ENCODE measurements at places on chromosomes 6 and 20. TPM values are rescaled to one million over a fixed set of nuclear protein-coding genes. Genes with fewer than 3 reads are reported as not detected.

DNA sequence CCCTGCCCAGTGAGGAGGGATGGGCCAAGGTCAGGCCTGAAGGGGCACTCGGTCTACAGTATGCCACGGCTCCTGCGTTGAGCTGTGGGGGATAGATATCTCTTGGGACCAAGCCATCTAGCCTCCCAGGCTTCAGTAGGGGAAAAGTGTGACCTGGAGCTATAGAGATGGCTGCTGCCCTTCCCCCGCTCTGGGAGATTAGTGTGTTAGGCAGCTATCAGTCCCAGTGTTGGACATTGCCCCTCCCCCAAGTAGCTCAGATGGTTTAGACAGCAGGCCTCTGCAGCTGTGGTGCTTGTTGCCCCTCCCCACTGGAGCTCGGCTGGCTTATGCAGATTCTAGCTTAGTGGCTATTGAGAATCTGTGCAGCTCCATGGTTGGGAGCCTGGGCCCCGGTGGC lies 56.8 kb downstream of the KHDRBS2 start:
- DNase-seq, result no peak

DNA sequence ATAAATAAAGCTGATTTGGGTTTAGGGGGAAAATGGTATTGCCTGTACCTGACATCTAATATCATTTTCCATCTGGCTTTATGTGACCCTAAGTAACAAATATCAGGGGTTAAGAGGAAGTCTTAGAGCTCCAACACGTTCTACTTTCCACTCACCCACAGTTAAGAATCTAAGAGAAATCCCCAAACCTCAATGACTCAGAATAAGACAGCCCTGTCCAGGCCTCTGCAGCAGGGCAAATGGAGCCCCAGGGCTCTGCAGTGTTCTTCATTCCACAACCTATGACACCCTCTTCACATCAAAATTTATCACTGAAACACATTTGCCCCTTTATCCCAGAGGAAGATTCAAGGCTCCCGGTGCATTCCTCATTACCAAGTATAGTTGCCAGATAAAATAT lies 20.3 kb upstream of the TENT5A start:
- no peak for DNase-seq

DNA sequence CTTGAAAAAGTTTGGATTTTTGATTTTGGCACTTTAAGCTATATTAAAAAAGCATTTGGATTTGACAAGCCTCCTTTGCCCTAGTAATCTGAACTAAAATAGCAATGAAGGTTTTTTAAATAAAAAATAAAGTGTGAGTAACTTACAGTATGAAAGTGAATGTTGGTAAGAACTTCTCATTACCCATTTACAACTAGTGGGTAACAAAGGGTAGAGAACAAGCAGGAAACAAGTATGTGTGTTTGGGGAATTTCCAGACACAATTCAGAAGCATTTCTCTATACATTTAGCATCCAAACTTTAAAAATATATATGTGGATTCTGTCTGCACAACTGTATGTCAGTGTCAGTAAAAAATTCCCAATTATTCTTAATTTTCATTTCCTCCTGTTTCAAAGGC lies 2.9 kb downstream of the TMEM30A start:
- no peak for DNase-seq

GRCh38 chr6:138403324-138403800 lies 661 bp upstream of the HEBP2 start:
- peak; percentile 87 for DNase-seq

DNA sequence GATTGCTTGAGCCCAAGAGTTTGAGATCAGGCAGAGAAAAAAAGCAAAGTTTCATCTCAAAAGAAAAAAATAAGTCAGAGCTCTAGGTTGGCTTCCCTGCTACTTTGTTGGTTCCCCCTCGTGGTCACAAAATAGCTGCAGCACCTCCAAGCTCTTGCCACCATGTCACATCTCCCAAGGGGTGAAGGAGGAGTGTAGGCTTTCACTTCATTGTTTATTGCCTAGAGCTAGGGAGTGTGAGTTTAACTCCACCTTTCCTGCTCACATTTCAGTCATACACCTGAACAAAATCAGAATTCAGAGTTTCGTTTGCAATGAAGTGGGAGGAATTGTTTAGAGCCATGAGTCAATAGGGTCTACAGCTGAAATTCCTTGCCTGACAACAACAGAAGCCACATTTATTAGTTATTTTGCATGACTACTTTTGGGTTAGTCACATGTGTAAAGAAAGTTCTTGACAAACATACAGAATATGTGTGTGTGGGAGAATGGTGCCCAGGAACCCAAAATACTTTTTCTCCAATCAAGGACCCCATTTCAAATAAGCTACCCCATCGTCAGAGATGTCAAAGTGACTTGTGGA lies 56.2 kb upstream of the UFL1 start:
- no peak for DNase-seq

- DNase-seq, result no peak
Measured at GRCh38 chr6:164101859-164102258, 687.3 kb downstream of the QKI start.

- DNase-seq, result no peak
Measured at GRCh38 chr6:17729223-17730077, 22.7 kb upstream of the NUP153 start.

MOCS1 gene
- 4.8 TPM for total RNA-seq

All from lower leg skin (tissue), 4 donors.